ENCODE measurements at places on chromosomes 3 and 15.

DNA sequence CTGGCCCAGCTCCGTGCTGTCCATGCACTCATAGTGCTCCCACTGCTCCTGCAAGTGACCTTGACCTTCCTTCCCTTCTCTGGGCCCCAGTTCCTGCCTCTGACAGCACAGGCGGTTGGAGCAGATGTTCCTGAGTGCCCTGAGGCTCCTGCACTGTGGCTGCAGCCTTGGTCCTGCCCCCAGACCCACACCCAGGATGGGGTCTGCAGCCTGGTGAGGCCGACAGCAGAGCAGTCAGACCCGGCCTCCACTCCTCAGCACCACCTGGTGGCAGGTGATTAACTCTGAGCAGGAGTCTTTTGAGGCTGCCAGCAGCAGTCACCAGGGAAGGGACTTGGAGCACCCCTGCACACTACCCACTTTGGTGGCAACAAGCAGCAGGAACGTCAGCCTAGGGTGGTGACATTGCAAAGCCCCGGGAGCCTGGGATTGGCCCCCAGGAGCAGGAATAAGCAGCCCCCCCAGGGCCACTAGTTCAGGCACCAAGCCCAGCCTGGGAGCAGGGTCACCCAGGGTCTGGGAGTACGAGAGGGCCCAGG, 64.6 kb downstream of the CYP11A1 start:
- DNase-seq = no peak

- DNase-seq = no peak
Observed at GRCh38 chr3:152254041-152254440, 14.7 kb upstream of the MBNL1 start.

- DNase-seq = no peak
Observed at GRCh38 chr3:195809796-195810454, 1.8 kb downstream of the MUC4 start.

DNA sequence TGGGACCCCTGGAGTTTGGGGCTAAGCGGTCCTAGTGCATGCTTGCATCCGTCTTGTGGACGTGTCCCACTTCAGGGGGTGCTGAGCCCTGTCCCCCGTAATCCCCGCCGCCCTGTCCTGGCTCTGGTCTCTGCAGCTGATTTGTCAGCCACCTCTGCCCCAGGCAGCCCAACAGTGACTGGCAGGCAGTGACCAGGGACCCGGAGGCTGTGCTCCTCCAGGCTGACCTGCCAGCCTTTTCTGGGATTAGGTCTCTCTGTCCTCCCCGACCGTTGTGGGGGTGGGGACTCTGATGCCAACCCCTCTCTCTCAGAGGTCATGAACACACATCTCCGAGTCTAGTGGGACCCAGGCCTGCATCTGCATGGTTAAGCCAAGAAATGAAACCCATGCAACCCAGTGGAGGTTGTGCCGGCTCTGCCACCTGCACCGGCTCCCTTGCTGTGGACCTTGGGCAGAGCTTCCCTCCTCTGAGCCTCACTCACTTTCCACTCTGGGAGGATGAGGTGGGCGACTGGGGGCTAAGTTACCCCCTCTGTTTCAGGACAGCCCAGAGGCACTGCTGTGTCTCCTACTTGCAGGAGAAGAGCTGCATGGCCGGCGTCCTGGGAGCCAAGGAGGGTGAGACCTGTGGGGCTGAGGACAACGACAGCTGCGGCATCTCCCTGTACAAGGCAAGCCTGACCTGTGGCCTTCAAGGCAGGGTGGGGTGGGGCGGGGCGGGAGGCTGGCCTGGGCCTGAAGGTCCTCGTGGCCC, 60.2 kb downstream of the FBLN2 start:
- no peak for DNase-seq

- DNase-seq = no peak
Observed at GRCh38 chr15:46441294-46442062, 806.6 kb downstream of the SQOR start.

DNA sequence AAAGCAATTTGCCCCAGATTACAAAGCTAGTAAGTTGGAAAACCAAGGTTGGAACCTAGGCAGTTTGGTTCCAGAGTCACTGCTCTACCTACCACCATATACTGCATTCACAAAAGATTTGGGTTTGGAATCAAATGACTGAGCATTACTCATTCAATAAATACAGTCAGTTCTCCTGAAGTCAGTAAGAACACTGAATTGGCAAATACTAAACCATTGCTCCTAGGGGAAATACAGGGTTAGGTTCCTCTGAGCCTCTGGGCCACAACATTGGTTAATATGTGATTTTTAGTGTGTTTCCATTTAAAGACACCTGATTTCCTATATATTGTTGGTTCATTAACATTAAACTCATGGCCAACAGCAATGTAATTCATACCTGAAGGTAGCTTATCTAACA, 2.1 kb upstream of the EIF5A2 start:
- DNase-seq = no peak

DNA sequence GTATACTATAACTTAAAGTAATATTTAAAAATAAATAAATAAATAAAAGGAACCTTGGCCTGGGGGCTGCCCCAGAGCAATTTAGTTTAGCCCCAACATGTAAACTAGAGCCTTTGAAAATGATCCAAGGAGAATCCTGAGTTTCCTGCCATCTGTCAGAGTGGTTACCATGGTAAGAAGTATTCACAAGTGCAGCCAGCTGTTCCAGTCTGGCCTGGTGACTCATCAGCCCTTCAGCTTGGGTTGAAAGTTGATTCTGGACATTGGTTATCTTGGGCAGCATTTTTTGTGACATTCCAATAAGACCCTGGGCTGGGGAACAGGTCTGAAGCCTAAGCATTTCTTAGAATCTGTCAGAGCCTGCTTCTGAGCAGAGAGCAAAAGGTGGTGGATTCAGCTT, 72.7 kb upstream of the LRTM1 start:
- no peak for DNase-seq

All from cortex of kidney (tissue), 1 donor.